H9 (cell line): ENCODE measurements at places on chromosomes 16 and 17. TPM values are rescaled to one million over a fixed set of nuclear protein-coding genes. Genes with fewer than 3 reads are reported as not detected.
A peak's percentile ranks its signal among the peaks of the same experiment; 100 is the strongest.

DNA sequence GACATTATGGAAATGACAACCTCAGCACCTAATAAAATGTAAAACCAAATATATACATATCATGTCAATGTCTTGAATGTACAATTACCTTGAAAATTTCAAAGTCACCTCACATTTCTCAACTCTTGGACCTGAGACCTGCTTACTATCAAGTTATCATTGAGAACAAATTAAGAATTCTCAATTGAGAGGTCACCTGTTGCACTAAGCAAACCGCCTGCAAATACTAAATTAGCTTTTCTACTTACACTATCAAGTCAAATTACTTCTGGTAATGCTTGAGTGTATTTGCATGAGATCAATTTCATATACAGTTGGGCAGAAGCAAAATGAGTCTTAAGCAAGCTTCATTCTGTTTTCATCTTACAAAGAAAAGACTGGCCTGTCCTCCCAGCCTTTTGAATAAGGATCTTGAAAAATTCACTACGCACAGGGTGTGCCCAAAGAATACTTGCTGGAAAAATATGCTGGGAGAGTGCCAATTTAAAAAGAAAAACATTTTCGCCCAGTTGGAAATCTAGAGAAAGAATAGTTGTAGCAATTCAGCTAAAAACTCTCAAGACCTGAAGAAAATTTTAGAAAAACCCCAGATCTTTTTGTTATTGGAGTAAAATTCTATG lies 35.7 kb downstream of the KANSL1 start:
- DNase-seq, result no peak

DNA sequence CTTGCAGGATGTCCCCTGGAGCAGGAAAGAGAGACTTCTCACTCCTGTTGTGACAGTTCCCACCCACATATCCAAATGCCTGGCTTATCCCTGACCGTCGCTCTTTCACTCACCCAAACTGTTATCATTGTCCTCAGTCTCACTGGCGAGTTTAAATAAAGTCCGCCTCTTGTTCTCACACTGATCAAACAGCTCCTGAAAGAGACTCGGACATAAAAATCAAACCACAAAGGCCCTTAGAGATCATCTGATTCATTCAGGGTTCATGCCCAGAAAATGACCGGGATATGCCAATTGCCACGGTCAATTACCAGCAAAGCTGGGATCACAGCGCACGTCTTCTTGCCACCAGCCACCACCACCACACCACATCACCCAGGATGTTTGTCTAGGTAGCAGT lies 19.9 kb downstream of the GGA3 start:
- no peak for DNase-seq

DNA sequence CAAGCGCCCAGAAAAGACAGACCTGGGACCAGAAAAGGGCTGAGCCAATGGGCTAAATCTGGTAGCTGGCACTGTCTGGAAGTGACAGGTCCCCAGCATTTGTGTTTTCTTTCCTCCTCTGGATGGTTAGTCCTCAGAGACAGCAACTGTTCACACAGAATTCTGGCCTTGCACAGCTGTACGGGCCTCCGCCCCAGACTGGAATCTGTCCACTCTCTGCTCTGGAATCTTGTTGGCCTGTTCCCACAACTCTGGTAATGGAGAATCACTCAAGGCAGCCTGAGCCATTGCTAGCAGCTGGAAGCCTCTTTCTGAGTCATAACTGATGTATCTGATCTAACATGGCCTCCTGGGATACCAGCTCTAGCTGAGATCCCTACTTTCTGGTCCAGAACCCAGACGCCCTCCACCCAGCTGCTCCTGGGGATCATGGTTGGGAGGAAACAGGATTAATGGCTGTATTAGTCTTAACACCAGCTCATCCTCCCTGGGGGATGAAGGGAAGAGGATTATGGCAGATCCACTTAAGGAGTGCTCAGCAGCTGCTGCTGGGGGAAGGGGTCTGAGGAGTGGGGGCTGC lies 9.1 kb downstream of the ZNF668 start:
- no peak for DNase-seq

DNA sequence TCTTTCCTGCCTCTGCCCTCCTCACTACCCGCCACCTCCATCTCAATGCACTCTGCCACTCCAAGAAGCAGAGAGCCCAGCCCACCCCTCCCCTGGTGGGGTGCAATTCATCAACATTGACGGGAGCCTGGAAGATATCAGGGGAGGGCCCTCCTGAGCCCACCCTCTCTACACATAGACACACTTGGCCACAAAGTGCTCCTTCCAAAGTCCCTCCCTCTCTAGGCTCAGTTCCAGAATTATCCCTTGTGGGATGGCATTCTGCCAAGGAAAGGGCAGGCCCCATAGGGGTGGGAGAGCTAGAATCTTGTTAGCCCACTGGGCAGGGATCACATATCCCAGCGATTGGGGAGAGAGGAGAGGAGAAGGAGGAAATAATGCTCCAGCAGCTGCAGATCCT lies 66.2 kb downstream of the TMEM132E start:
- DNase-seq, result no peak

- DNase-seq, result peak; percentile 49
Observed at GRCh38 chr16:84278968-84279367, 15.7 kb upstream of the WFDC1 start.

- no peak for DNase-seq
Observed at GRCh38 chr16:71501547-71501946, 12.4 kb upstream of the ZNF19 start.

DNA sequence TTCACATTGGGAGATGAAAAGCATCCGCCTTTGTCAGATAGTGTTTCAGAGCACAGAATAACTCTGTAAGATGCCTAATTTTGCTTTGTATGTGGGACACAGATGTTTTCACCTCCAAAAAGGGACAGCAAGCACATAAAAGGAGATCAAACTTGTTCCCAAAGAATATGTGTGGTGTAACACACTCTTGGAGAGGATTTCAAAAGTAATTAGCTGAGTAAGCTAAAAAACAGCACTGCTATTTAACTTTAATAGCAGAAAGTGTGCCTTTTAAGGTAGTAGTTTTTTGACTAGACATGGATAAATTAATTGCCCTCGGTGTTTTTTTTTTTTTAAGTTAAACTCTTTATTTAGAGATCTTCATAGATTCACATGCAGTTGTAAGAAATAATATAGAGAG lies 65.2 kb downstream of the COX10 start:
- no peak for DNase-seq

DNA sequence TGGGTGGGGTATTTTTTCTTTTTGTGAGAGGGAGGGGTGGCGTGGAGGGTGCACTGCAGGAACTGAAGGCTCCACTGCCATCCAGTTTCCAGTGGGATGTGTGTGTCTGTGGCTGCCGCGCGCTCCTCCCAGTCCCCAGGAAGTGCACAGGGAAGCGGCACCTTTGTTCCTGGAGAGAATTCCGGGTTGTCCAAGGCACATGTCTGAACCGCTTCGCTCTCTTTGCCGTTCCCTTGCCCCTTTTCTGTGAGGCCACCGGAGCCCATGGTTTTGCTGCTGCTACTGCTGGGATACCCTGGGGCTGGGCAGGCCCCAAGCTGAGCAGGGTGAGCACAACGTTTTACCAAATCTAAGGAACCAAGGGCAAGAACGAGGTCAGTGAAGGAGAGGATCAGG lies 19.5 kb downstream of the ACSF3 start:
- DNase-seq, result no peak

GRCh38 chr17:50935996-50936266 lies 69.8 kb upstream of the TOB1 start:
- DNase-seq, result no peak

DNA sequence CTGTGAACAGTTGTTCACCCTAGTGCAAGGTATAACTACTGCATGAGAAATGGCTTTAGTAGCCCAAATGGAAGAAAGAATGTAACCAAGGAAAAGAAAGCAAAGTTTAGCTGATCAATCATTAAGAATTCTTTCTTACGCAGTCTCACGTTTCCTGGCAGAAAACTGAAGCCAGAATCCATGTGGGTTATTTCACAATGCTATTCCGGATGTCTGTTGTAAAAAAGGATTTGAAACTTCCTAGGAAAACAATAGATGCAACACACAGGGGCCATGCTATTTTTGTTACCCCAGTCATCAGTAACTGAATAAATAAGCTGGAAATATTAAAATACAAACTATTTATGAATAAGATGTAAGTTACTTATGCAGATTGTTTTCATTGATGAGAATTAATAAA lies 802.5 kb downstream of the CDH8 start:
- no peak for DNase-seq

DNA sequence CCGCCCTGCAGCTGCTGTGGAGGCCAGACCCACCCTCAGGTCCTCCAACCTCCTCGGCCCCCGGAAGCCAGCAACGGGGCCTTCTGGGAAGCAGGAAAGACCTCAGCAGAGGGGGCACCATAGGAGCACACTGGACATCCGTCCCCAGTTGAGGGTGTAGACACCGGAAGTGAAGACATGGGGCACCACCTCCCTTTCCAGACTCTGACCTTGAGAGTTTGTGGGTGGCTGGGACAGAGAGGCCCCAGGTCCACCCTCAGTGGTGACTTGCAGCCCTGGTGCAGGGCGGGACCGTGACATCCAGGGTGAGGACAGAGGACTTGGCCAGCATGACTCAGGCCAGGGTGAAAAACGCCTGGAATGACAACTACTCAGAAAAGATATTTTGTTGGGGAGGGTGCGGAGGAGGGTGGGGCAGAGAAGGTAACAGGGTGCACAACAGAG lies 19.9 kb downstream of the CEP295NL start:
- no peak for DNase-seq

The TSR3 gene
- 58.8 and 65.0 TPM in 2 replicates for total RNA-seq

DNA sequence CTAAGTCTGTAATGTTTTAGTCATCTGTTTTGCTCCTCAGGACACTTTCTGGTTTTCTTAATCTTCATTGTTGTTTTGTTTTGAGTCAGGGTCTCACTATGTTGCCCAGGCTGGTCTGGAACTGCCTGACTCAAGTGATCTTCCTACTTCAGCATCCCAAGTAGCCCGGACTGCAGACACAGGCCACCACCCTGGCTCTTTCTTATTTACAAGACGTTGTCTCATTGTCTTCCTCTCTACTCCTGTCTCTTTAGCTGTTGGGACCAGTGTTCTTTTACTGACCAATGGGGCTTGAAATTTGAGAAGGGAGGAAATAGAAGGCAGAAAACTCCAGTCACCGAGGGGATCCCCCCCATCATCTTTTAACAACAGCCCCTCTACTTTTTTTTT lies 1.2 kb downstream of the SCPEP1 start:
- DNase-seq, result no peak

- DNase-seq, result no peak
Observed at GRCh38 chr17:27339198-27339835, 45.4 kb downstream of the WSB1 start.

DNA sequence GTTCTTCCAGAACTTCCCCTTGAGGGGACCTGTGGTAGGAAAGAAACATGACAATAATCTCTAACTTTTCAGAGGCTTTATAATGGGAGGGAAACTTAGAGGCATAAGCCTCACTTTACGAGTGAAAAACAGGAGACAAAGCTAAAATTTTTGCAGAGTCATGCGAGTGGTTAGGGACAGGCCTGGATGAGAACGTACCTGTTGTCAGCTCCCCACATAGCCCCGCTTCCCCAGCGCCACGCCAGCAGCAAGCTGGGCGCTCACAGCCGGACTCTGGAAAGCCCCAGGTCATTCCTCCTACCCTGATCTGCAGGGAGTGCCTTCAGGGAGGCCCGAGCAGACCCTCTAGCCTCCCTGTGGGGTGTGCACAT lies 53.6 kb downstream of the LDHD start:
- DNase-seq, result no peak

GRCh38 chr16:78183437-78184237 lies 84.2 kb downstream of the WWOX start:
- no peak for DNase-seq

DNA sequence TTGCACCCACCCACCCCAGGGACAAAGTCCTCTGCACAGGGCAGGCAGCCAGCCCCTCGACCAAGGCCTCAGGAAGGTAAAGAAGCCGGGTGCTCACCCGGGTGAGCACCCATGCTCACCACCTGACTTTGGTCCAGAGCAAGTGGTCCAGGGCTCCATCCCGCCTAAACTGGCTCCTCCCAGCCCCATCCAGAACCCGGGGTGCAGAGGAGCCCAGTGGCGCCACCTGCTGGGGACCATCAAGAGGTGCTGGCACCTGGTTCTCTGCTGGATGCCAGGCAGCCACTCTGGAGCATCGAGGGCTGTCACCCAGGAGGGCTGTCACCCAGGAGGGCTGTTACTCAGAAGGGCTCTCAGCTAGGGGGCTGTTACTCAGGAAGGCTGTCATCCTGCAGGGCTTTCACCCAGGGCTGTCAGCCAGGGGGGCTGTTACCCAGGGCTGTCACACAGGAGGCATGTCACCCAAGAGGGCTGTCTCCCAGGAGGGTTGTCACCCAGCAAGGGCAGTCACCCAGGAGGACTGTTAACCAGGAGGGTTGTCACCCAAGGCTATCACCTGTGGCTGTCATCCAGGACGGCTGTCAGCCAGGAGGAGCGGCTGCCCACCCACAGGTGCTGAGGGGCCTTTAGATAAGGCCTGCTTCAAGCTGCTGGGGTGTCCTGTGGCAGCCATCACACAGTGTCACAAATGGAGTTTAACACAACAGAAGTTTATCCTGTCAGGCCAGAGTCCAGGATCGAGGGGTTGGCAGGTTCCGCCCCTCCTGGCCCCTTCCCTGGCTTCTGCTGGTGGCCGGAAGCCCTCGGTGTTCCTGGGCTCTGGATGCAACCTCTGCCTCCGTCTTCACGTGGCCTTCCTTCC lies 98.5 kb downstream of the TNFRSF13B start:
- DNase-seq, result peak; percentile 83

DNA sequence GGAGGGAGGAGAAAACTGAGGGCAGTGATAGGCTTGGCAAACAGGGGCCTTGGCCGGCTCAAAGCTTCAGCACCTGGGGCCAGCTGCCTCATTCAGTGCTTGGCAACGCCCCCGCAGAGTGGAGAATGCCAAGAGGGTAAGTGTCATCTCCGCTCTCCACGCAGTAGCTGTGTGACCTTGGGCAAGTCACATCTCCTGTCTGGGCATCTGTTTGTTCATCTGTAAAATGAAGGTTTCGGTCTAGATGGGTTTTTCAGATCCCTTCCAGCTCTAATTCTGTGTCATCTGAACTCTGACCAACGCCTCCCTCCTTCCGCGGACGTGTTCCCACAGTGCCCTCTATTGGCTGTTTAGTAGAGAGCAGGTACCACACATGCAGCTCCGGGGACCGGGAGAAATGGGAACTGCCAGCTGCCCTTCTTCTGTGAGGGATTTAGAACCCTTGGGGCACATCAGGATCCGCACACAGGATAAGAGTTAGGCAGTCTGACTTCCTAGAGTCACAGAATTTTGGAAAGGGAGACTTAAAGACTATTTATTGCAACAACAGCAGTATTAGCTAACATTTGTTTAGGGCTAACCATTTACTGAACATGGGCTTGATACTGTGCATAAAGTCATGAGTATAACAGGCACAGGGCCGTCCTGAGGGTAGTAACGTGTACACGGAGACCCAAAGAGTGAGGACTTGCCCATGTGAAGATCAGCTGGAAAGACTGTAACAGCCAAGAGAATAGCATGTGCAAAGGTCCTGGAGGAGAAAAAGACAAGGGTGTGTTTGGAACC lies 26.8 kb downstream of the GP2 start:
- DNase-seq, result peak; percentile 77

GRCh38 chr16:26386096-26386495 lies 680.6 kb upstream of the C16orf82 start:
- no peak for DNase-seq

GRCh38 chr17:14715561-14715960 lies 414.7 kb downstream of the HS3ST3B1 start:
- DNase-seq, result no peak
